ENCODE measurements at places on chromosomes 2 and 18.

GRCh38 chr18:46098616-46098933, 479 bp upstream of the ATP5F1A start:
- no peak for DNase-seq

- DNase-seq, result no peak
Observed at GRCh38 chr2:96240341-96241038, 25.3 kb downstream of the TMEM127 start.

DNA sequence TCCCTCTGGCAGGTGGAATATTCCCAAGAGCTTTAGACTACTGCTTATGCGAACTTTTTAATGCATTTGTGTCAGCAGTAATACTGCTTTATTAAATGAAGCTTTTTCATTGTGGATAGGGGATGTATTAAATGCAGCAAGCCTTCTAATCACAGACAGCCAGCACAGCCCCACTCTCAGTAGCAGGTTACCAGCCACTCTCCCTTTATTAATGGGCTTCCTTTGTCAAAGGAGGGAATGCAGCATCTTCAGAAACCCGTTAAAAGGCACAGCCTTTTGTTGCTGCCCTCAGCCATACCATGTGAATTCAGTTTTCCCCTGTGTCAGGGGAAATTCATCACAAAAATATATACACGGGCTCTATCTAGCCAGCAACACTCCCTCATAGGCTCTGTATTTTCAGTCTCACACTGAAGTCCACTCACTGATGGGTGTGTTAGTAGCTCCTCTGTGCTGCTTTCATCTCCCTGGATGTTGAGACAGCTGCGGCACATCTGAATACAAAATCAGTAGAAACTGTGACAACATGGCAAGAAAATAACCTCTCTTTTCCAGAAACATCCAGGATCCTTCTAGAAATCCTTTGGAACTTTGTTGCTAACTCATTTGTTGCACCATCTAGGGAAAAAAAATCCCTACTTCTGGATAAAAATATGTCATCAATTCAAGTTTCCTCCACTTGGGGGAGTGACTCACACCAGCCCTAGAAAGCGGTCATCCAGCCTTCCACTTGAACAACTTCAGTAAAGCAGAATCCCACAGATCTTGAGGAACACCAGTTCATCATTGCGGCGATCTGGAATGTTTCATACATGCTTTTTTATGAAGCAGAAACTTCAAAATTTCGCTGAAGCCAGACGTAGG, 48.4 kb downstream of the LRRTM1 start:
- no peak for DNase-seq

- peak; percentile 31 for DNase-seq
Observed at GRCh38 chr2:115083225-115083624, 640.8 kb downstream of the DPP10 start.

GRCh38 chr2:88827821-88828220, 136.3 kb downstream of the RPIA start:
- DNase-seq, result no peak

Data from HAP-1 (cell line).